ENCODE measurements at places on chromosomes 3 and 15.

DNA sequence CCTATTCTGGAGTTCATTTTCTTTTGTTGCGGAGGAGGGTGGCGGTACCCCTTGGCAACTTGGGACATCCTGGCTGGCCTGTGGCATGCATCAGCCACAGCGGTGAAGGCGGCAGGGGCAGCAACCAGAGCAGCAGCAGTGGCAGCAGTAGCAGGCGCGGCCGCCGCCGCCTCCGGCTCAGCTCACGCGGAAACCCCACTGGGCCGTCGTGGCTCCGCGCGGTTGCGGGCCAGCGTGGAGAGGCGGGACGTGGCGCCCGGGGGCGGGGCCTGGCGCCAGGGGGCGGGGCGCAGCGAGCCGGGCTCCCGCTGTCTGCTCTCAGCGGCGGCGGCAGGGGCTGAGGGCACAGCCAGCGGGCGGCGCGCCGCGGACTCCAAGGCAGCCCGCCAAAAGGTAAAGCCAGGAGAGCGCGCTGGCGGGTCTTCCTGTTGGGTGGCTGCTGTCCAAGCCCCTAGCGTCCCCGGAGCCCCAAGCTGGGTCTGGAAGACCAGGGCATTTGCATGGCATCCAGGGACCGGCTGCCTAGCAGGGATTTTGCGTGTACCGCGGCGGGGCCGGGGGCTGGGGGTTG, 334.4 kb upstream of the THRB start:
- DNase-seq = peak; percentile 64

DNA sequence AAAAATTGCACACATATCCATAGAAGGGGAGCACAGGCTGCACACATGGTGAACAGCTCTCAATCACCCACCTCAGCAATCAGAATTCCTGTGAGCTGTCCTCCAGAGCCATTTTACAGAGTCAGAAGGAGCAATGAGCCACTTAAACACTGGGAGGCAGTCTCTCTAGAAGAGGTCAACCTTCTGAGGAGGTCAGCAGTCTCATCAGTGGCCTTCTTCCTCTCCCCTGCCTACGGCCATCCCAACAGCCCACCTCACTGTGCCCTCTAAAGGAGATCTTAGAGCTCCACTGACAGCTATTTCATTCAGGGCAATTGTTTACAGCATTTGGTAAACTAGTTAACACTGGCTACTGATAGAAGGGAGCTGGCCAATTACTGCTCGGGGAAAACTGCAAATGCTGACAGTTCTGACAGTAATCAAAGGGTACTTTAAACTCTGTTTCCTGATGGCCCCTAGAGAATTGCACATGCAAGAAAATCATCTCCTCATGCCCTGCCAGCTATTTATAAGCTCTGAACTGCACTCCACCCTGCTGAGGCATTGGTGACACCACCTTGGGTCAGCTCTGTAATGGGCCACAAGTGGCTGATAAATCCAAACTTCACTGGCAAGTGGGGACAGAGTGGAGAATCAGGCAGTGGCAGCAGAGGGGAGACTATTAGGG, 42.1 kb upstream of the TSPAN3 start:
- DNase-seq = no peak

DNA sequence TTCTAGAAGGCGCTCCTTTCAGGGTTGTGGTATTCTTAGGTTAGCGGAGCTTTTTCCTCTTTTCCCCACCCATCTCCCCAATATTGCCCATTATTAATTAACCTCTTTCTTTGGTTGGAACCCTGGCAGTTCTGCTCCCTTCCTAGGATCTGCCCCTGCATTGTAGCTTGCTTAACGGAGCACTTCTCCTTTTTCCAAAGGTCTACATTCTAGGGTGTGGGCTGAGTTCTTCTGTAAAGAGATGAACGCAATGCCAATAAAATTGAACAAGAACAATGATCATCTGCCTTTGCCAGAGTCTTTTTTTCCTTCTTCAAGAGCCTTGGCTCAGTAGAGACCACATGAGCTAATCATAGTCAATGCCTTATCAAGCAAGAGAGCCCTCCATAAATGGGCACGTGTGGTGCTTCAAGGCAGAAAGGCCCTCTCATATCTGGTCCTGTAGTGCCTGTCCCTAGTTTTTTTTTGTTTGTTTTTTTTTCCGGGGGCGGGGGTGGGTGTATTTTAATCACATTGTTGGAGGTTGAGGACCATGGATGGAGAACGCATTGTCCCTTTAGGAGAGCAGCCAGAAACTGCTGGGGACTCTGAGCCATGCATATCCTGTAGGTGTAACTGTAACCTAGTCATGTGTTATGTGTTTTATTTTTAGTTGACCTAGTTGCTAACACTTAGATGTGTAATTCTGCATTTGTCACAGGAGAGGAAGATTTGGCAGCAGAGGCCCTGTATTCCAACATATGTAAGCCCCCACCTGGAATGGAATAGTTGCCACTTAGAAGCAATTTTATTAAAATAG, 64.7 kb upstream of the ACAD9 start:
- peak; percentile 43 for DNase-seq

DNA sequence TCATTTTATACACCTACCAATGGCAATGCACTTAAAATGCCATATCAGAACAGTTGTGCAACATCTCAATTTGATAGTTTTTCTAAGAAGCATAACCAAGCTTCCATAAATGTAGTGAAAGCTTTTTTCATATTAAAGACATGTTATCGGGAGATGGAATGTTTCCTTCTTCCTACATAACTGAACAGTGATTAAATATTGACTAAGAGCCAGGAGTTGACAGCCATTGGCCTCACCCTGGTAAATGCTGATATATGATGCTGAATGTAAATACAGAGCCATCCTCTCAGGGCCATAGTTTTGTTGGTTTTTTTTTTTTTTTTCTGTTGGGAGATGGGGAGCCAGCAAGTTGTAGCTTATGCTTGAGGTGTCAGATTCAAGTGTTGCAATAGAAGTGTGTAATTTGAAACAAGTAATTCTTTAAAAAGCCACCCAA, 203.3 kb upstream of the IL12A start:
- no peak for DNase-seq

DNA sequence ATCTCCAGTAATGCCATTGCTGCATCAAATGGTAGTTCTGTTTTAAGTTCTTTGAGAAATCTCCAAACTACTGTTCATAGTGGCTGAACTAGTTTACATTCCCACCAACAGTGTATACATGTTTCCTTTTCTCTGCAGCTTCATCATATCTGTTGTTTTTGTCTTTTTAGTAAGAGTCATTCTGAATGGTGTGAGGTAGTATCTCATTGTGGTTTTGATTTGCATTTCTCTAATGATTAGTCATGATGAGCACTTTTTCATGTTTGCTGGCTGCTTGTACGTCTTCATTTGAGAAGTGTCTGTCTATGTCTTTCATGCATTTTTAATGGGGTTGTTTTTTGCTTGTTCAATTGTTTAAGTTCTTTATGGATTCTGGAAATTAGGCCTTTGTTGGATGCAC, 10.2 kb upstream of the GCSAM start:
- no peak for DNase-seq

Data from tongue (tissue), 3 donors.